ENCODE measurements at places on chromosomes 7 and 10.

DNA sequence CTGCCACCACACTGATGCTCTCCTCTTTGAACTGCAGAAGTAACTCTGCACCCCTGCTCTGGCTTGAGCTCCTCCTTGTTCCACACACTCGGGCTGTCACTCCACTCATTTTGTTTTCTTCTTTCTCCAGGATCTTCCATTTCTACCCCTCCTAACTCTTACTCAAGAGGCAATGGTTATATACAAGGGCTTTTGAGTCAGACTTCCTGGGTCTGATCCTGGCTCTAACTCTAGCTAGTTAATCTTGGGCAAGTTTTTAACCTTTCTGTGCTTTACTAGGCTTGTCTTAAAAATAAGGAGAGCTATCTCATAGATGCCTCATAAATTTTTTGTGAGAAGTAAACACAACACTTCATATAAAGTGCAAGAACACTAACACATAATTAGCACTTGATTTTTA, 45.3 kb upstream of the GNAI1 start:
- DNase-seq = no peak

DNA sequence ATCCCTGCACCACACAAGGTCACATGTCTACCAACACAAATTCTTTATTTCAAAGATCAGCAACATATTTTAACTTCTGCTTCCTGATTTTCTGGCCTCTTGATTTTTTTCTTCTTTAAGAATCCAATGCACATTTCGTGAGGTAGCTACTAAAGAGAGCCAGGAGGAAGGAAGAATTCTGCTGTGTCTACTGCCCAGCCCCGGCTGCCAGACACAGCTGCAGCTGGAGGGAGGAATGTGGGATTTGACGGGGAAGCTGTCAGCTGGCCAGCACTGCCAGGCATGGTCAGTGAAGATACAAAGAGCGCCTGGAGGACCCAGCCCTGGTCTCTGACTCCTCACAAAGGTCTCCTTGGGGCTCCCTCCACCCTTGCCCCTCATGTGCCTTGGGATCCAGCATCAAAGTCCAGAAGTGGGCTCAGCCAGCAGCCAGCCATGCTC, 6.9 kb upstream of the AOC1 start:
- DNase-seq = no peak

DNA sequence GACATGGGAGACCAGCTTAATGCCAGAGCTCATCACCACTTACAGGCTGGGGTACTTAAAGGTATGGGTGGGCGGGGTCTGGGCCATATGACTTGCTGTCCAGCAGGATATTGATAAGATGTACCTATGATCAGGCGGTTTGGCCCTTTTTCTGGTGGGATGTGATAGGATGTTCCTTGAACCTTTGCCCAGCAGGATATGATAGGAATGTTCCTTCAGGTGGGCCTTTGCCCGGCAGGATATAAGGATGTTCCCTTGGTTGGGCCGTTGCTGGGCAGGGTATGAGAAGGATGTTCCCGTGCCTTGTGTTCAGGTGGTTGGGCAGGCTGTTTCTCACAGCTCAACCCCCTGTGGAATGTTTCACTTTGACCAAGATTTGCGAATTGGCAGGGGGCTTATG, 187.2 kb upstream of the CXCL12 start:
- DNase-seq = no peak

GRCh38 chr7:155984028-155984580, 171.8 kb upstream of the SHH start:
- no peak for DNase-seq

DNA sequence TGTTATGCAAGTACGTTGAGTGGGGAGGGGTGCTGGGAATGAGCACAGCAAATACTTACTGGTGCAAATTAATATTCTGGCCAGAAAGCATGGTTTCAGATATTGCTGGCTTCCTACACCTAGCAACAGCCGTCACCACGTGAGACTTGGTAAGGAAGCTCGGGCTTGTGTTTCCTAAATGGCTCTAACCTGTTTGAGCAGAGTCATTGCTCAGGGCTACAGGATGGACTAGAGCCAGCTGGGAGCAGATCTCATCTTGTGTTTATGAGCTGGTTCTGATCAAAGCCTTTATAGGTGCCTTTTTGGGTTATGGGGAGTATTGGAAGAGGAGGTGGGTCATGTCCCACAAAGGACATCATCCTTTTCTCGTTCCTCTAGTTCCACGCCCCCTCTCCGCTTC, 200.3 kb downstream of the BUB3 start:
- no peak for DNase-seq

DNA sequence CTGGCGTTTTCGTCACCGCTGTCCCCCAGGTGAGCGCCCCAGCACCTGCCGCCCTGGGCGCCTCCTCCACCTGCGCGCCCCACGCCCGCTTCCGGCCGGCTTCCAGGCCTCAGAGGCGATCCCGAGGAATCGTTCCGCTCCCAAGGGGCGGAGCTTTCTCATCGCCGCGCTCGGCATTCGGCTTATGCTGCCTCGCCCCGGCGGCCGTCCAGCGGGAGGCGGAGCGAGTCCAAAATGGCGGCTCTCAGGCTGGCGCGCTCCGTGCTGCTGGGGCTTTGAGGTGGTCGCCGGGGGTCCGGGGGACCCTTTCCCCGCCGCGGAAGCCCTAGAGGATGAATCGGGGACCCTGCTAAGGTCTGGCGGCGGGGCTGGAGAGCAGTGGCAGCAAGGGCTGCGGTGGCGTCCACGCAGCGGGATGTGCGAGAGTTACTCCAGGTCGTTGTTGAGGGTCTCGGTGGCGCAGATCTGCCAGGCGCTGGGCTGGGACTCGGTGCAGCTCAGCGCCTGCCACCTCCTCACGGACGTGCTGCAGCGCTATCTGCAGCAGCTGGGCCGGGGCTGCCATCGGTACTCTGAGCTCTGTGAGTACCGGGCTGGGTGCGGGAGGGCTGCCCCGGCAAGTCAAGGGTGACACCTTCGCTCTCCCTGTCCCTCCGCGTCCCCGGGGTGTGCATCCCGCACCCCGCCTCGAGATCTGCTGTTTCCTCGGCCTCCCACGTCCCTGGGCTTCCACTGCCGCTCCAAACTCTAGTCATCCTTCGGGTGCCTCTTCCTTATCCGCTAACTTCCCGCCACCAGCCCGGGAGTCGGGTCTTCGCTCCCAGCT, at the start of gene TAF3:
TSS of gene TAF3 (plus strand) at position 211 of the 826 bp plus-strand sequence. CDS start at position 416, 205 bp downstream.
- peak; percentile 96 for DNase-seq

DNA sequence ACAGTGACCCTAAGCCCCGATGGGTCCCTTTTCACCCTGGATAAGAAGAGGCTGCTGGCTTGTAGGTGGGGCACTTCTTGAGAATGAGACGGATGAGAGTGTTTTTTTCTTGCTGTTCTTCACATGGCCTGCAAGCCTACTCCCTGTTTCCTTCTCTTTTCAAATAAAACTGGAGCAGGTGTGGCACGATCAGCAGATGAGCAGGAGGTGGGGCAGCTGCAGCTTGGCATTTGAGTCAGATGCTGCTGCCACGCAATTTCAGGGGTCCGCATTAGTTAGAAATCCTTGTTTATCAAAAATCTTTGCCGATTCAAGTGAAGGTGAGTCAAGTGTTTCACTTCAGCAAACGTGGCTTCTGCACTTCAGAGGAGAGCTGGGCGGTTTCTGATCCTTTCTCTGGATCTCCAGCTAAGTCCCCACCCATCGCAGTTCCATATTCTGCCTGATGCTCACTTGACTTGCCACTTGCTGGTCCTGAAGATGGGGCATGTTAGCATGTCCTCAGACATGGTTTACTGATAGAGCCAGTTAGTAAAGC, 20.8 kb downstream of the WDFY4 start:
- no peak for DNase-seq

GRCh38 chr7:63900394-63901203, 98.0 kb upstream of the ZNF722 start:
- no peak for DNase-seq
